Fibroblast of skin of left biceps (primary cell): ENCODE measurements at places on chromosomes 13 and 19.

- no peak for DNase-seq
Measured at GRCh38 chr19:39738814-39739213, 985 bp upstream of the CLC start.

DNA sequence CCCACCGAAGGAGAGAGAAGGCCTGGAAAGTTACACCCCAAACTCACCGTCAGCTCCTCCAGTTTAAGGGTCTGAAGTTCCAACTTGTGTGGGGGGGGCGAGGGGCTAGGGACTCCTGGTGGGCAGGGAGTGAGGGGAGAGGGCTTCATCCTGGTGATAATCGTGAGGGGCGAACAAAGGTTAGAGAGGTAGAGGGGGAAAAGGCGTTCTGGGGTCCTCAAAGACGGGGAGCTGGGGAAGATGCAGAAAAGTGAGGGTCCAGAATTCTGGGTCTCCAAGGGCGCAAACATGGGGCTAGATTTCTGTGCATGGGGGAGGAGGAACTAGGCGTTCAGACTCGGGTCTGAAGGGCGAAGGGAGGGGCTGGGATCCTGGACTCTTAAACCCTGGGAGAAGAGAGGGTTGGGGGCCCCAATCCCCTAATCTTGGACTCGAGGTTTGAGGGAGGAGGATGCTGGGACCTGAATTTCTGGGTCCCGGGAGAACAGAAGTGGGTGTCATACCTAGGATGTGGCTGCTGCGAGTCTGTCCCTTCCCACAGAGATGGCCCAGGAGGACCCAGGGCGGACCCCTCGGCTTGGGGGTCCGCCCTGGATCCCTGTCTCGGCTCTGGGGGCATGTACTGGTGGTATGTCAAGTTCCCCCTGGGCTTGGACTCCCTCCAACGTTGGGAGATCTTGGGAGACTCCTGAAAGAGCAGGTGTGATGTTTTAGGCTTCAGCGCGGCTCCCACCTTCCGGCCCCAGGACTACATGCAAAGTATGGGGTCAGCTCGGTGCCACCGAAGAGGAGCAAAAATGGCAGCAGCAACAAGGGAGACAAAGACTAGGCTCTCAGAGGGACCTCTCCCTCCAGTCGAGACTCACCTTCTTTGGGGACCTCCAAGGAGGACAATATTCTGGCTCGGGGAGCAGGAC lies 4.5 kb downstream of the MAMSTR start:
- DNase-seq: no peak

- no peak for DNase-seq
Measured at GRCh38 chr19:45050036-45050435, 11.2 kb downstream of the CLASRP start.

GRCh38 chr13:32125751-32126150 lies 94.2 kb downstream of the FRY start:
- peak; percentile 12 for DNase-seq

DNA sequence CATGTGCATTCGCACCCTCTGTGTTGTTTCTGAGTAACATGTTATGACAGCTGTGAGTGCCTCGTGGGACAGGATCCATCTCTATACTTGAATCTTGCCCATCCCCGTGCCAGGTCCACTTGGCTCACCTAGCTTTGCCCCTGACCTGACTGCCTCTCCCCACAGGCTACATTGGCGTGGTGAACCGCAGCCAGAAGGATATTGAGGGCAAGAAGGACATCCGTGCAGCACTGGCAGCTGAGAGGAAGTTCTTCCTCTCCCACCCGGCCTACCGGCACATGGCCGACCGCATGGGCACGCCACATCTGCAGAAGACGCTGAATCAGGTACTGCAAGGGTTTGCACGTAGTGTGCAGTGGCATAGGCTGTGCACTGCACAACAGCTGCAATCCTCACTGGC lies 53.2 kb downstream of the TMED1 start:
- no peak for DNase-seq

DNA sequence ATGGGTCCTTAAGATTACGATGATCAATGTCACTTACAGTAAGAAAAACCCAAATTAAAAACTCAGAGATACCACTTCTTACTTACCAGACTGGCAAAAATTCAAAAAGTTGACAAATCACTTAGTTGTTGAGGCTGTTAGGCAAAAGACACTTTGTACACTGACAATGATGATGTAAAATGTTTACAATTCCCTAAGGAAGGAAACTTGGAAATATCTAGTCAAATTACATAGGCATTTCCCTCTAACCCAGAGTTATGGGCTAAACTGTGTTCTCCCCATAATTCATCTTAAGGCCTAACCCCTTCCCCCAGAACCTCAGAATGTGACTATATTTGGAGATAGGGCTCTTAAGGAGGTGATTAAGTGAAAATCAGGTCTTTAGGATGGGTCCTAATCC lies 12.0 kb downstream of the TGDS start:
- no peak for DNase-seq

- DNase-seq: no peak
Measured at GRCh38 chr19:42452590-42452989, 9.8 kb upstream of the CXCL17 start.

GRCh38 chr19:3712663-3713611 lies 4.8 kb downstream of the TJP3 start:
- no peak for DNase-seq

DNA sequence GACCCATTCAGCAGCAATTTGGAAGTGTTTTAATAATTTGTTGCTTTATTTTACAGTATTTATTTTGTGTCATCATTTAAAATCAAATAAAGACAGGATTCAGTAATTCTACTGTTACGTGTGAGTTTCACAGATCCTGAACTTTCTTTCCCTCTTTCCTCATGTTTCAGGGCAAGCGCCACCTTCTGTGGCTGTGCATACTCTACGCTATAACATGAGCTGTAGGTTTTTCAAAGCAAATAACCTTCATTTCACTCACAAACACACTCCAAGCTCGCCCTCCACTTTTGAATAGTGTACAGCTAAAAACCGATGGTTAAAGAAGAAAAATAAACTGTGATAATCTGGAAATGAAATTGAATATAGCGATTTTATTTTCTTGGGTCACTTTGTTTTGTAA lies 753.3 kb downstream of the OLFM4 start:
- no peak for DNase-seq

GRCh38 chr13:110593430-110594130 lies 21.8 kb upstream of the NAXD start:
- no peak for DNase-seq

- DNase-seq: no peak
Measured at GRCh38 chr19:18608805-18609716, 2.5 kb upstream of the CRLF1 start.

- DNase-seq: peak; percentile 43
Measured at GRCh38 chr19:13053238-13053637, 49.4 kb downstream of the LYL1 start.

DNA sequence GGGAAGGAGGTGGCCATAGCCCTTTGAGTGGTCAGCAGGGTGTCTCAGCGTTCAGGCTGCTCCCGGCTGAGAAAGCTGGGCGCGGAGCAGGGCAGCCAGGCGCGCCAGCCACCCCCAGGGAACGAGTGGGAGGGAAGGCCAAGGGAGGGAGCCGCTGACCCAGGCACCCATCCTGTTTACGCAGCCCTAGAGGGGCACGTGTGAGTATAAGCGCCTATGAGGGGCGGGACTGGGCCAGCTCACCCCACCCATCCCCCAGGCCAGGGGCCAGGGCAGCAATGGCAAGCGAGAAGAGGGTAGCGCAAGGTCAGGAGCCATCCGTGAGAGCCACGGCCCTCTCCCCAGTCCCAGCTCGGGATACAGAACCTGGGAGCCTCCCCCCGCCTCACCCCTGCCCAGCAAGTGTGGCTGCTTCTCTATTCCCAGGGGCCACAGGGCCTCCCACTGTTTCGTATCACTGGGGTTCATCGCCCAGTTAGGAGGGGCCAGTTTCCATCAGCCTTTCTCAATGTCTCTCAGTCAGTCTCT lies 897 bp upstream of the DMKN start:
- no peak for DNase-seq

GRCh38 chr19:39915848-39916215 lies 18.6 kb downstream of the FCGBP start:
- DNase-seq: no peak

DNA sequence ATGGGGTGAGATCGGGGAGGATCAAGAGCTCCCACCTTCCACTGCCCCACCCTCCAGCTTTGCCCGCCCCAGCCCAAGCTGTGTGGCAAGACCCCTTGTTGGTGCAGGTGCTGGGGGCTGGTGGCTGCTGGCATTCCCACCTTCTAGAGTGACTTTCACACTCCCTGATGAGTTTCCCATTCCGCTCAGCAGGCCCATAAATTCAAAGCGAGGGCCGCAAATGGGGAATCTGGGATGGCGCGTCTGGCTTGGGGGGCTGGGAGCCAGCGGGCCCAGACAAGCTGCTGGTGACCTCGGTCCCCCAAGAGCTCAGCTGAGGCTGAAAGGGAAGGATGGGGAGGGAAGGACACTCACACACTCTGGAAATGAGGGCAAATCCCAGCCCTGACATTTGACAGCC lies 110.3 kb downstream of the GADD45B start:
- DNase-seq: no peak

GRCh38 chr13:79404985-79405384 lies 1.1 kb downstream of the RBM26 start:
- no peak for DNase-seq

DNA sequence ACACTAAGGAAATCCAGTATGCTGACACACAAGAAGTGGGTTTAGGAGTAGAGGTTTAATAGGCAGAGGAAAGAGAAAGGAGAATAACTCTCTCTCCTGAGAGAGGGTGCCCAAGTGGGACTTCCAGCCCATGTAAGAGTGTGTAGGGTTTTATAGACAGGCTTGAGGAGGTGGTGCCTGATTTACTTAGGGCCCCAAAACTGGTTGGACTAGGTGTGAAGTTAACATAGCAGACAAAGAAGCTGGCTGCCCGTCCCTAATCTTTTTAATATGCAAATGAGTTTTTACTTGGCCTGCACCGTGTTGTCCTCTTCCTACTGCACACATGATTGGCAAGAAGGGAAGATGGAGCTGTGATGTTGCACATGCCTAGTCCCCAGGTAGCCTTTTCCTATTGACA lies 752.5 kb upstream of the SLITRK5 start:
- DNase-seq: no peak

GRCh38 chr13:75399879-75400217 lies 82.1 kb downstream of the TBC1D4 start:
- no peak for DNase-seq
